B cell (primary cell): ENCODE measurements at places on chromosomes 3 and 15.

GRCh38 chr15:57591822-57592367 lies at the start of gene MYZAP:
TSS of gene MYZAP (plus strand) at chr15:57591904. CDS start at chr15:57592035, 131 bp downstream.
- H3K4me1 ChIP-seq = peaks cover 45% of the 10 kb centered on the region
- peak within 1 kb of the TSS; percentile 66 for H3K4me3 ChIP-seq
- H3K27me3 ChIP-seq = no peaks in the 10 kb centered on the region
- peak; percentile 69 for DNase-seq

DNA sequence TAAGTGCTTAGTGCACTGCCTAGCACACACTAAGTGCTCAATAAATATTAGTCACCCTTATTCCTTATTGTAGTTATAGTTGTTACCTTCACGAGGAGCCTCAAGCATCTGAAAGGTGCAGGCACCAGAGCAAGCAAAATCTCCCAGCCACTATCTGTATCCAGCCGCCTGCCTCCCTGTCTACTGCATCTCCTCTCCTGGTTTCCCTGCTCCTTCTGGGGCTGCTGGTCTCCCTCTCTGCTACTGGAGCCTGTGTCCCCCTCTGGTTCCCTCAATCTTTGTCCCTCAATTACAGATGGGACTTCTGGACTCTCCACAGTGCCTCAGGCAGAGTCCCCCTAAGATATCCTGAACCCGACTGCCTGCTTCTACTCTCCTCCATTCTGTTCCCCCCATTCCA lies 18.8 kb downstream of the MYL3 start:
- DNase-seq = no peak
- H3K36me3 ChIP-seq = no peaks in the 10 kb centered on the region
- H3K27me3 ChIP-seq = no peaks in the 10 kb centered on the region
- peaks cover 17% of the 10 kb centered on the region for H3K4me1 ChIP-seq

GRCh38 chr3:32018757-32019564 lies 37.4 kb downstream of the ZNF860 start:
- H3K36me3 ChIP-seq = peaks cover under 1% of the 10 kb centered on the region
- H3K4me3 ChIP-seq = no peak overlapping the region
- no peak overlapping the region for H3K27ac ChIP-seq
- DNase-seq = peak; percentile 53
- H3K4me1 ChIP-seq = peaks cover 10% of the 10 kb centered on the region

DNA sequence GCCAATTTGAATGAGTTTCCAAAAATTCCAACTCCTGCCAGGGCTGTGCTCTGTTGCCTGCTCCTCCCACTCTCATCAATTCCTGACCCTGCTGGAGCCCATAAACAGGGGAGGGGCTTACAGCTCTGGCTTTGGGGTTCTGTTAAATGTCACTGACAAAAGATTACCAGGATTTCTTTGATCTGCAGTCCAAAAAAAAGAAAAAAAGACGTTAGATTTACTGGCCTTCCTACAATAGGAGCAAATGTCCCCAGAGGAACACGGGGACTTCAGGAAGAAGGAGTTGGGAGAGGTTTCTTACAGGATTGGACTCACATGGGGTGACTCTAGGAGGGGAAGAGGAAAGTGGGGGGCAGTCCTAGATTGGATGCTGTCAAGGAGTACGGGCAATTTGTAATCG lies 84.3 kb upstream of the RNF7 start:
- no peaks in the 10 kb centered on the region for H3K36me3 ChIP-seq
- H3K4me3 ChIP-seq = no peak overlapping the region
- peaks cover 4% of the 10 kb centered on the region for H3K27me3 ChIP-seq
- no peak overlapping the region for H3K27ac ChIP-seq
- DNase-seq = no peak

- no peaks in the 10 kb centered on the region for H3K27me3 ChIP-seq
- no peak for DNase-seq
- no peak overlapping the region for H3K4me3 ChIP-seq
- no peak overlapping the region for H3K27ac ChIP-seq
Measured at GRCh38 chr15:24659622-24660021, 16.0 kb upstream of the NPAP1 start.

- no peaks in the 10 kb centered on the region for H3K4me1 ChIP-seq
- H3K36me3 ChIP-seq = no peaks in the 10 kb centered on the region
- no peak overlapping the region for H3K4me3 ChIP-seq
- DNase-seq = no peak
Measured at GRCh38 chr15:24777307-24777706, 101.7 kb downstream of the NPAP1 start.

GRCh38 chr15:79084308-79084968 lies 6.1 kb downstream of the RASGRF1 start:
- DNase-seq = no peak
- no peaks in the 10 kb centered on the region for H3K36me3 ChIP-seq
- H3K27me3 ChIP-seq = peaks cover 11% of the 10 kb centered on the region
- H3K4me1 ChIP-seq = no peaks in the 10 kb centered on the region
